OCI-LY7 (cell line): ENCODE measurements at places on chromosomes 6 and 20.

DNA sequence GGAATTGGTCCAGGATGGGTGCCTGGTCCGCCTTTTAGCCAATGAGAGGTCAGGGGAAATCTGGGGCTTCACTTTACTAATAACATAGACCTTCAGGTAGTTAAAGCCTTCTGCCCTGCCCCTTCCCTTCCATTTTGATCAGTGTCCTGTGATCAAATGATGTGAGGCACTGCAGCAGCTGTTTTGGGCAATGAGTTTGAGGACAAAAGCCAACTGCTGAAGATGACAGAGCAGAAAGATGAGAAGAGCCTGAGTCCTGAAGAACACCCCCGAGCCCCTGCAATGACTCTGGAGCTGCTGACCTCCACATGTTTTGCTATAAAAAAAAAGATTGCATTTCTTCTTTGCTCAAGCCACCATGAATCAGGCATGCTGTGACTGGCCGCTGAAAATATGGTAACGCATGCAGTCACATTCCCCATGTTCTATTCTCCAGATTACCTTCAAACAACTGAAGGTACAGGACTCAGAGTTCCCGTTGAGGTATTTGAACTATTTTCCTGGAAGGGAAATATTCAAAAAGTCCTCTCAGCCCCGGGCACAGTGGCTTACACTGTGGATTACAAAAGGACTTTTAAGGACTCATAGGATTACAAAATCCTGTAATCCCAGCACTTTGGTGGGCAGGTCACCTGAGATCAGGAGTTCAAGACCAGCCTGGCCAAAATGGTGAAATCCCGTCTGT is 45.7 kb upstream of the B4GALT5 start:
- DNase-seq = no peak

DNA sequence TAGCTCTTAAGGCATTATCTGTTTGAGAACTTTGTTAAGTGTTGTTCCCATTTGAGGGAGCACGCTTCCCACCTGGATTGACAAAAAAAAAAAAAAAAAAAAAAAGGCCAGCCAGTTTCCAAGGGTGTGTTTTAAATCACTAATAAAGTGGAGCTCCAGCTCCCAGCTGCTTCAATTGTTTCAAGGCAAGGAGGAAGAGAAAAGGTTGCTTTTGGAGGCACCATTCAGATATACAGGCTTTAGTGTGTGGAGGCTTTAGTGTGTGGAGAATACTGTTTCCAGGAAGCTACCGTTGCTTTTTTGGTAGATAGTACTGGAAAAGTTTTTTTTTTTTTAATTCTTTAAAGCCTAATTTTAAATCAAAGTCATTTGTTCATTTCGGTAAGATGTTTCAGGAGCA is 17.3 kb downstream of the BMP2 start:
- no peak for DNase-seq

- no peak for DNase-seq
Measured at GRCh38 chr20:18665135-18665534, 77.3 kb downstream of the DTD1 start.

DNA sequence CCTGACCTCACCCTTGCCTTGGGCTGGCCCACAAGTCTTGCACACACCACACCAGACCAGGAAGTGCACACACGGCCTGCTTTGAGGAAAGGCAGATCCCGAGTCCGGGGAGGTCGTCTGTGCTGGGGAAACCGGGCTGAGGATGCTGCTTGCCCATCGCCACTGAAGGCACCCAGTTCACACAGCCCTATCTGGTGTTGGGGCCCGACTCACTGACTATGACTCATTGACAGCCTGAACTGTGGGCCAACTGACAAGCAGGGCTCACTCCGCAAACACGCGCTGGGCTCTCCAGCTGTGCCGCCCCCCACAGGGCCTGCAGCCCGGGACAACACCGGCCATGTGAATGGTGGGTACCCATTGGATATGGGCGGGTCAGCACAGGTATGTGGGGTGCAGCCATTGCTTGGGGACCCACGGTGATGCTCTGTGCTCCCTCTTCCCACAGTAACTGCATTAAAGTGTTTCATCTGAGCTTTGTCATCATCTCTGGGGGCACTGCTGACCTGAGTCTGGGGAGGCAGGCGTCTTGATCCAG is 1.6 kb downstream of the SAMD10 start:
- DNase-seq = no peak

DNA sequence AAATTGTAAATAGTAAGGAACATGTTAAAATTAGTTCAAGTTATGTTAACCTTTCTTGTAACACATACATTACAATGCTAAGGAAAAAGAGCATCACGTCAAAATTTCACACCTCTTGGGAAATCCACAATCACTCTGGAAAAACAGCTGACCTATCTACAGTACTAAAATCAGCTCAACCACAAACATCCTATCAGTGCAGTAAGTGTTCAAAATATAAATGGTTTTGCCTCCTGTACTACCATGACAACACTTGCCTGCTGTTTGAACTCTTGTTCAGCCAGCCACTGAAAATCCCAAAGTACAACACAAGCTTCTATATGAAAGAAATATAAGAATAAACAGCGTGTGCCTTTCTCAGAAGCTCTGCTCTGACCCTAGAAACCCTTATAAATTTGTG is 83.5 kb upstream of the PLN start:
- no peak for DNase-seq

GRCh38 chr6:10837622-10837994 is 731 bp downstream of the MAK start:
- no peak for DNase-seq

DNA sequence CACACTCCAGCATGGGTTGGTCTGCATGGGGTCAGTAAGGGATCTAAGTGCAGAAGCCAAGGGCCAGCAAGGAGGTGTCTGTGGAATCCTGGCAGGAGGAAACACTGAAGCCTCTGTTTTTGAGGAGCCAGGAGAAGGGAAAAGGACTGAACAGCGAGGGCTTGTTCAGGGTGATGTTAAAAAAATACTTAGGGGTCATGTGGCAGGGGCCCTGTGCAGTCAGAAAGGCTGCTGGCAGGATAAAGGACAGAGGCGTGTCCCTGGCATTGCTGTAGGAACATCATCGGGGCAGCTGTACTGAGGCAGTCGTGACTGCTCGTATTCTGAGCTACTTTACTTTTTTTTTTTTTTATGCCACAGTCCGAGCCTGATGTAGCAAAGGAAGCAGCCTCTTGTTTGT is 127.1 kb upstream of the ZFP64 start:
- DNase-seq = no peak
